ENCODE measurements at places on chromosomes 4 and X.

DNA sequence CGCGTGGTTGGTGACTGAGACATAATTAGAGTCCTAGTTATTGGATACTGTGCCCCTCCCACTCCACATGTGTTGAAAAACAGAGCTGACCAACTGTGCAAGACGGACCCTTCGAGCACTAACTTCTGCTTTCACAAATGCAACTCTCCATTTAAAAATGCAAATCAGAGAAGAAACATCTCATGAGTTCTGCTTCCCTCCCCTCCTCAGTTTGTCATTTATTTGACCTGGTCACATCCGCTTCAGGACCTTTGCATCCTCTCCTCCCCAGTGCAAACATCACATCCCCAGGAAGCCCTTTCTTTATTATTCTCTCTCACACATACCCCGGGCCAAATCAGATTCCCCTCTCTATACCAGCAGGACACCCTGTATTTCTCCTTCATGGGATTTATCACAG, 38.1 kb upstream of the NOCT start:
- DNase-seq = no peak

- DNase-seq = no peak
These were observed 30.9 kb downstream of the REELD1 start for GRCh38 chr4:146245246-146245645.

- no peak for DNase-seq
These were observed 365.9 kb downstream of the CXXC4 start for GRCh38 chr4:104128850-104129213.

DNA sequence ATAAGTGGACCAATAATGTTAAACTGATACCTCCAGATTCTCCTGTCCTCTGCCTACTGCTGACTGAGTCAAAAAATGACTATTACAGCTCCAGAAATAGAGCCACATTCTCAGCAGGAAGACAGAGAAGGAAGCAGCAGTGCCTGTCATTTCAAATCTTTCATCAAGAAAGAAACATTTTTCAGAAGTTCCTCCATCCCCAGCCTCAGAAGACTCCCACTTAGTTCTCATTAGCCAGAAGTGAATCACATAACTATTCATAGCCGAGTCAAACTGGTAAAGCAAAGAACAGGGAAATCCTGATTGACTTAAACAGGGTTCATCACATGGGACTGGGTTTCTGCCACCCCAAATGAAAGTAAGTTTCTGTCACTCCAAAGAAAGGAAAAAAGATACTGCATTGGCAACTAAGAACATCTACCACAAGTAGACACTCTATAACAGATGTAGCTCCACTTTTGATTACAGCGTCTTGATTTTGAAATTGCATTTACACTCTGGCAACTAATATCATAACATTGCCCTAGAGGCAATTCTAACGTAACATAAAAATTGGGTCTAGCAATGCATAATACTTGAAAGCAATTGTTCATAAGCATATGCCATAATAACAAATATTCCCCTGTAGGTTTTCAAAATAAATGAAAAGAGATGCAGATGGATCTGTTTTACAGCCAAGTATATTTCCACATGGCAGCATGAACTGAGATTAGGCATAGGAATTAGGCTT, 599.8 kb downstream of the GALNTL6 start:
- no peak for DNase-seq

GRCh38 chrX:154057791-154058190, 38.1 kb upstream of the IRAK1 start:
- DNase-seq = no peak

GRCh38 chr4:110231869-110232268, 33.5 kb upstream of the ELOVL6 start:
- DNase-seq = no peak

Measured in activated T-helper 1 cell treated with Interleukin-2 at 50 U/mL for 16 hours (primary cell).